AG04449 (cell line): ENCODE measurements at places on chromosomes 6 and 20.
A peak's percentile ranks its signal among the peaks of the same experiment; 100 is the strongest.

- no peak for DNase-seq
Measured at GRCh38 chr6:30795549-30796293, 51.4 kb upstream of the IER3 start.

GRCh38 chr6:16669227-16669626 lies 92.0 kb downstream of the ATXN1 start:
- DNase-seq, result no peak

DNA sequence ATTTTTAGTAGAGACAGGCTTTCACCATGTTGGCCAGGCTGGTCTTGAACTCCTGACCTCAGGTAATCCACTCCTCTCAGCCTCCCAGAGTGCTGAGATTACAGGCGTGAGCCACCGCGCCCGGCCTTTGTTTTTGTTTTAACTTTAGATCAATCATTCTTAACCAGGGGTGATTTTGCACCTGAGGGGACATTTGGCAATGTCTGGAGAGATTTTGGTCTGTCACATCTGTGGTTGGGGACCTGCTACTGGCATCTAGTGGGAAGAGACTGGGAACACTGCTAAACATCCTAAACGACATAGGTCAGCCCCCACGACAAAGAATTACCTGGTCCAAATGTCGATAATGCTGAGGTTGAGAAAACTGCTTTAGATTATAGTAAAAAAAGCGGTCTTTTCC lies 82.3 kb downstream of the C6orf52 start:
- no peak for DNase-seq

DNA sequence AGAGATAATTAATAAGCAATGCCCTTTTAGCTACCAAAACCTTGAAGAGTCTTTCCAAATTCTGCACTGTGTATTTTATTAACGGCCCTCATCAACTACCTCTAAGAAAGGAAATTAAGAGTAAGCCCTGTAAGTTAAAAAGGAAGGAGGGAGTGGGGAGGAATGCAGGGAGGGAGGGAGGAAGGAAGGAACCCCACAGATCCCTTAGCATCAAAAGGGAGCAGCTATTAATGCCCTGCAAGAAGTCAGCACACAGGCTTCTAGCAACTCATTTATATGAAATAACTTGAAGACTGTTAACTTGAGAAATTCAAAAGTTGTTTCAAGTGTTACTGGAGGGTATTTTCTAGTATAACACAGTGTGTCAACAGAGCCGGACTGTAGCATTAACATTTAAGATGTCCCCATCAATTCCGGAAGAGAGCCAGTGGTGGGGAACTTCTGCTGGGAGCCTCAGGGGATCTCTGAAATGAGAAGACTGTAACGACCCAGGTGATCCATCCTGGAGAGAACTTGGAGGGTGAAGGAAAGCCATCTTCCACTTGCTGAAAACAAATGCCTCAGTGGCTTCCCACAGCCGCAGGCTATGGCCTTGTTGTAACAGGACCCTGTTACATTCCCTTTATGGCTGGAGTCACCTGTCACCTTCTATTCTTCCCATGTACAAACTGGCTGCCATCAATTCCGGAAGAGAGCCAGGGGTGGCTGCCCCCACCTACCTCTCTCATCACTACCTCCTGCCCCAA lies 33.2 kb downstream of the SLC22A23 start:
- no peak for DNase-seq

- DNase-seq, result peak; percentile 100
Measured at GRCh38 chr20:51366155-51366886, 176.2 kb downstream of the NFATC2 start.

GRCh38 chr20:24565835-24566351 lies 96.5 kb downstream of the SYNDIG1 start:
- DNase-seq, result no peak

DNA sequence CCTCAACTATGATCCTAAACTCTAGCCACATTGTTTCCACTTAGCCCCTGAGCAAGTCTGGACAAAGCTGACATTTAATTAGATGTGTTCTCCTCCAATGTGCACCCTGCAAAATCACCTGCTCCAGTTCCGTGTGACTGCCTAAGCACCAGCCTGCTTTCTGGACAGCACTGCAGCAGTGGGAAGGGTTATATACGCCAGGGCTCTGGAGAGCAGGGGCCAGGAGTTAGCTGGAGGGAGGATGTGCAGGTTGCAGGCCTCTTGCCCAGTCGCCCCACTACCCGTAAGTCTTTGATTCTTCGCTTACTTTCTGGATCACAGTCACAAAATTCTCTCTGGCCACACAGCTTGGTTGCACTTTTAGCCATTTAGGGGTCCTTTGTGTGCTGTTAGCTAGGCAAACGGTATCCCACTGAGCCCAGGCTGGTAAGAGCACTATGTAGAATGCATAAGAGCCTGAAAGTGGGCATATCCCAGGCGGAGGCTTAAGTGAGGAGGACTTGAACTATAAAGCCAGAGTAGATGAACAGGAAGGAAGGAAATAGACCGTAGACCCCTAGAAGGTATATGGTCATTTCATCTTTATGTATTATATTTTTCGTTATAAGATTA lies 10.7 kb upstream of the PLEKHG1 start:
- no peak for DNase-seq

DNA sequence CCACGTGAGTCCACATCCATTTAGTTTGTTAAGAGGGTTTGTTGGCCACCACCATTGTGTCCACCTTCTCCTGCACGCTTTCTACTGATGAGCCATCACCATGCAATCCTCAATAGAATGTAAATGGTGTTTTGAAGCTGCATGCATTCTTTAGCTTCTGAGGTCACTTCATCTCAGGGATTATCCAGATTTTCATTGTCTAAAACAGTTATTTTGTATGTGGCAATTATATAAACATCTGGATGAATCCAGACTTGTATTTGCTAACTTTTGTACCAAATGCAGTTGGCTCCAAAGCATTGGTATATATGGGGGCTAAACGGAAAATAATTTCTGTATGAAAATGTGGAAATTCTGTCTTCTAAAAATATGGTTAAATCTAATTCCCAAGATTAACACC lies 231.2 kb upstream of the ARID1B start:
- no peak for DNase-seq

DNA sequence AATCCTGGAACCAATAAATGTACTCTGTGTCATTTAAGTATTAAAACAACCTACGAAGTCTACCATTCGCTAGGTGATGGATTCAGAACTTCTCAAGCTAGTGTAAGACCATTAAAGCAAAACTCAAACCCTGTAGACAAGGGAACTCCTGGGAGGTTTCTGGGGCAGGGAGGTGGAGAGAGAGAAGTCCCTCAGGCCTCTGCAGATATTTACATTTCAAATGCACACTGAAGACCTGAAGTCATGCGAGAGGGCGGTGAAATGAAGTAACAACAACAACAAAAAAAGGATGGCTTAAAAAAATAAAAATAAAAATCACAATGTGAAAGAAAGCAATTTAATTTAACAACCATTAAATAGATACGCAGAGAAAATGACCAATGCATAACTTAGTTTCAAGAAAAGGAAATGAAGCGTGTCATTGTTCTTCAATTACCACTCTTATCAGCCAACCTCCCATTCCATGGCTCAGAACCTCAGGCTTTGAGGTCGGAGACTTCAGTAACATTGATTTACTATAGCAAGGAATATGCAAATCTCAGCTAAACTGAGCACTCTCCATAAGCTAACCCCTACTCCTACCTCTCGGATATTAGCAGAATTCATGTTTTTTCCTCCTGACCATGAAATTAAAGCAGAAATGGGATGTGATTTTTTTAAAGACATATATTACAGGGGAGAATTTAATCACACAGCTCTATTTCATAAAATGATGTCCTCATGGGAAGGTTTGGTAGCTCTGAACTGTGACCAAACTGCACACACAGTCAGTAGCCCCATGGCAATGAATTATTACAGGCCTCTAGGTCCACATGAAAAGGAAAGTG lies 140.6 kb downstream of the KIF16B start:
- DNase-seq, result no peak

DNA sequence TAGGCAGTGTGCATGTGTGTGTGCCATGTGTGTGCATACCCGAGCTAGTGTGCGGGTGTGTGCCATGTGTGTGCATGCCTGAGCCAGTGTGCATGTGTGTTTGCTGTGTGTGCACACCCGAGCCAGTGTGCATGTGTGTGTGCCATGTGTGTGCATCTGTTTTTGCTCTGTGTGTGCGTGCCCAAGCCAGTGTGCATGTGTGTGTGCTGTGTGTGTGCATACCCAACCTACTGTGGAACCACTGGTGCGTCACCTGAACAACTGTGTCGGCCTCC lies 5.7 kb downstream of the RBBP8NL start:
- DNase-seq, result no peak

- DNase-seq, result no peak
Measured at GRCh38 chr6:164014346-164015087, 600.0 kb downstream of the QKI start.

DNA sequence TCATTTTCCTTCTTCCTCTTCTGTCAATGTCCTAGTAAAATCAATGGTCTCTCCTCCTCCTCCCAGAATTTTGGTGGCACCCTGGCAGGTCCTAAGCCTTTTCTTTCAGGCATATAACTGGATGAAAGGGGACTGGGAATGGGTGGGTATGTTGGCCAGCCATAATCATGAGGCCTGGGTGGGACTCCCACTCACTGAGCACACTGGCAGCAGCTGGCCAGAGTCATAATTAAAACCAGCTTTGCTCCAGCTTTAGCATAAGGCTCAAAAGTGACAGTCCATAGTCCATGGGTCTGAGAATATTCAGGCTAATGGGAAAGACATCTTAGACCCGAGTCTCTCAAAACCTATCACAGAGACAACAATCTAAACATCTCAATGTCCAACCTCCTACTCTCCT lies 190.0 kb upstream of the BTBD3 start:
- DNase-seq, result no peak

- DNase-seq, result no peak
Measured at GRCh38 chr6:145561095-145562072, 173.9 kb downstream of the EPM2A start.

DNA sequence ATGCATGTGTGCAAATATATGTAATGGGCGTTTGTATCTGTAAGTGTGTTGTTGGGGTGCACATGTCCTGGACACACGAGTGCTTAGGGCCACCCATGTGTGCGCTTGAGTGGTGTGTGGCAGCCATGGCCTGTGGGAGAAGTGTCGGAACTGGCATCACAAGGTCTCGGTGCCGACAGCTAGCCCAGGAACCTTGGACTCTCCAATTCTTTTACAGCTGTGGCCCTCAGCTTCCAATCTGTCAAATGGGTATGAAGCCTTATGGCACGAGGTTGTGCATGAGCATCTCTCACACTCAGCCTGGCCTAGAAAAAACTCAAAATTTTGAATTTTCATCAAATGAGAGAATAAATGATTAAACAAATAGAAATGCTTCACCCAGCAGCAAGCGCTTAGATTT lies 42.0 kb downstream of the SPDEF start:
- no peak for DNase-seq
